ENCODE measurements at places on chromosomes 3 and 15. TPM values are rescaled to one million over a fixed set of nuclear protein-coding genes. Genes with fewer than 3 reads are reported as not detected.

Gene CMSS1
- total RNA-seq = 61.8 TPM

Gene PRSS50
- total RNA-seq = 0.24 TPM

Gene MUSTN1
- total RNA-seq = 0.72 TPM

- no peak overlapping the region for H3K27ac ChIP-seq
- DNase-seq = no peak
- H3K4me1 ChIP-seq = no peaks in the 10 kb centered on the region
- H3K36me3 ChIP-seq = peaks cover 2% of the 10 kb centered on the region
- no peak overlapping the region for H3K4me3 ChIP-seq
- H3K27me3 ChIP-seq = no peaks in the 10 kb centered on the region
Measured at GRCh38 chr15:72509484-72509883, 35.4 kb downstream of the ARIH1 start.

GRCh38 chr3:156631323-156631722 lies 43.1 kb upstream of the TIPARP start:
- H3K4me3 ChIP-seq = no peak overlapping the region
- no peaks in the 10 kb centered on the region for H3K27me3 ChIP-seq
- no peak for DNase-seq
- H3K36me3 ChIP-seq = no peaks in the 10 kb centered on the region
- H3K27ac ChIP-seq = no peak overlapping the region

DNA sequence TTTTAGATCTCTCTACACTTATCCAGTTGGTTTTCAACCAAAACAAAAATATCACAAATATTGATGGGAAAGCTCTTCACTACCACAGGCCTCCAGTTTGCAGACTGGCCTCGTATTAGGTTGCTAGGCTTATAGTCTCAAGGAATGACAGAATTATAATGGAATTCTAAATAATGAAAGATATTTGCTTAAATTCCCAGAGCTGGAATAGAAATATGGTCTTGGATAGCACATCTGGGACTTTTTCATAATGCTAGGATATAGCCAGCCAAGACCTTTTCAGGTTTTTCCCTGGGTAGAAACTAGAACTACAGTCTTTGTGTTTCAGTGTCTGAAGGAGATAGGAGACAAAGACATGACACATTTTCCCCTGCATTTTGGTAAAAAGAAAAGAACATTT lies 121.9 kb upstream of the STAC start:
- no peaks in the 10 kb centered on the region for H3K27me3 ChIP-seq
- no peak for DNase-seq
- H3K27ac ChIP-seq = no peak overlapping the region
- H3K4me1 ChIP-seq = no peaks in the 10 kb centered on the region
- peaks cover 9% of the 10 kb centered on the region for H3K36me3 ChIP-seq

All from H9 (cell line).